ENCODE measurements at places on chromosomes 2 and 18.
A peak's percentile ranks its signal among the peaks of the same experiment; 100 is the strongest.

- DNase-seq: no peak
These were observed 7.7 kb downstream of the OTX1 start for GRCh38 chr2:63058144-63058920.

GRCh38 chr2:225274751-225275150 is 124.8 kb upstream of the NYAP2 start:
- peak; percentile 40 for DNase-seq

GRCh38 chr18:23884681-23885375 is 129.7 kb upstream of the TTC39C start:
- DNase-seq: no peak

DNA sequence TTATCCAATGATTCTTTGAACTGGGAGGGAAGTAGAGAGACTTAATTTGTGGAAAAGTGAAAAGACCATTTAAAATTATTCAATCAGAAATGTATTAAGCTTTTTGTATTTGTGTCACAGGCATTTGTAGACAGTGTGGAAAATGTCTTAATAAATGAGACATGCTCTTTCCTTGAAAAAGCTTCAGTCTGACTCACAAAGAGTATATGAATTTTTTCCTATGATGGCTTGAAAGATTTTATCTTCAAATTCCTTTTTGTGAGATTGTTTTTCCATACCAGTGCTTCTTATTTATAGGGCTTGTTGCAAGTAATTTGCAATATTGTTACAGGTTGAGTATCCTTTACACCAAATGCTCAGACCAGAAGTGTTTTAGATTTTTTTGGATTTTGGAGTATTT is 39.5 kb downstream of the STON1 start:
- no peak for DNase-seq

- DNase-seq: no peak
These were observed 131.3 kb downstream of the PRPF40A start for GRCh38 chr2:152585830-152586484.

DNA sequence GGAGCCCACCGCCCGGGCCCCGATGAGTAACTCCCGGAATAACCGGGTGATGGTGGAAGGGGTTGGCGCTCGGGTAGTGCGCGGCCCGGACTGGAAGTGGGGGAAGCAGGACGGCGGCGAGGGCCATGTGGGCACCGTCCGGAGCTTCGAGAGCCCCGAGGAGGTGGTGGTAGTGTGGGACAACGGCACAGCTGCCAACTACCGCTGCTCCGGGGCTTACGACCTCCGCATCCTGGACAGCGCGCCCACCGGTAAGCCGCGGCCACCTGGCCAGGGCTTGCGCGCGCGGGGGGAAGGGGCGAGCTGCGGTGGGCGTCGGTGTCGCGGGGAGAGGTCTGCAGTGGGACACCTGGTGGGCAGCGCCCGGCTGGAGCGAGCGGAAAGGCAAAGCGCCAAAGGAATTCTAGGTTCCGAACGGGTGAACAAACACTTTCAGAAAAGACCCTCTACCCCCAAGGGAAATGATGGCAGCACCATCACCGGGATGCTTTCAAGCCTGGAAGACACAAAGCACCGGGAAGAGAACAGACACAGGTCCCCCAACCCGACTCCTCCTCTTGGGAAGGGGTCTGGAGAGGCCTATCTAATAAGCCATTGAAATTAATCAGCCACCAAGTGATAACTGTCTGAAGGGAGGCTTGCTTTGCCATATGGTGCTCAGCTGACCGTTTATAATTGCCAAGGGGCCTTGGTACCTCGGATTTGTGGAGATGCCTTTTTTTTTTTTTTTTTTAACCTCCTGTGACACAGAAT is 1.1 kb downstream of the MIB1 start:
- DNase-seq: peak; percentile 34
